ENCODE measurements at places on chromosomes 1 and 21.

DNA sequence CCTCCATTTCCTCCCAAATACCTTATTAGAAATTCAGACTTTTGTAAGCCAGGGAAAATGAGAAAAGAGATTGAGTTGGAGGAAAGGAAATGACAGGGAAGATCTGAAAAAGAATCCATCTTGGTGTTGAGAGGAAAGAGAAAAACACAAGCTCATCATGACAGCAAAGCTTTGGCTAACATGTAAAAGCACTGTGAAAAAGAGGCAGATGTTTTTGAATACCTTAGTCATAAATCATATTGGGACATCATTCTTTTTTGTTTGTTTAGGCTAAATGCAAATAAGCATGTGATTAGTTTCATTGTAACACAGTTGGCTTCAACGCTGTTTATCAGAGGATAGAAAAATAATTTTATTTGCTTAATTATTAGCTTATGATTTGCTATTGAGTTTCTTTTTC lies 64.6 kb downstream of the LHX8 start:
- DNase-seq: no peak

- DNase-seq: peak; percentile 87
These were observed at the start of gene DNALI1 for GRCh38 chr1:37556712-37557196. DNALI1 (plus strand) TSS chr1:37556940; CDS start chr1:37556995, 55 bp downstream.

GRCh38 chr1:197787623-197788536 lies 12.6 kb upstream of the DENND1B start:
- peak; percentile 17 for DNase-seq

GRCh38 chr21:36149788-36150711 lies 6.6 kb upstream of the DOP1B start:
- DNase-seq: peak; percentile 68

GRCh38 chr1:220983877-220984635 lies 104.8 kb downstream of the HLX start:
- no peak for DNase-seq

- DNase-seq: no peak
These were observed 1262.1 kb downstream of the NCAM2 start for GRCh38 chr21:22260274-22260673.

- no peak for DNase-seq
These were observed 571 bp downstream of the MARCKSL1 start for GRCh38 chr1:32335535-32335789.

GRCh38 chr1:33455539-33456501 lies 16.6 kb upstream of the ZSCAN20 start:
- DNase-seq: peak; percentile 61

GRCh38 chr1:65483993-65484754 lies 63.7 kb downstream of the LEPR start:
- DNase-seq: no peak

DNA sequence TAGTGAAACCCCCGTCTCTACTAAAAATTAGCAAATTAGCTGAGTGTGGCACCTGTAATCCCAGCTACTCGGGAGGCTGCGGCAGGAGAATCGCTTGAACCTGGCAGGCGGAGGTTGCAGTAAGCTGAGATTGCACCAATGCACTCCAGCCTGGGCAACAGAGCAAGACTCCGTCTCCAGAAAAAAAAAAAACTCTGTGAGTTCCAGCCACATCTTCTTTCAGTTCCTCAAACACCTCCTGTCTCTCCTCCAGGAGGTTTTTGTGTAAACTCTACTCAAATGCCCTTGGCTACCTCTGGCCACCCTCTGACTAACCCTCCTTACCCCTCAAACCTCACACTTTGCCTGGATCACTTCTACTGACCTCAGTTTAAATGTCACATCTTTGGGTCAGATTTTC lies 38.1 kb downstream of the RCSD1 start:
- DNase-seq: no peak

- no peak for DNase-seq
These were observed 618.0 kb downstream of the NPHP4 start for GRCh38 chr1:5374192-5374591.

DNA sequence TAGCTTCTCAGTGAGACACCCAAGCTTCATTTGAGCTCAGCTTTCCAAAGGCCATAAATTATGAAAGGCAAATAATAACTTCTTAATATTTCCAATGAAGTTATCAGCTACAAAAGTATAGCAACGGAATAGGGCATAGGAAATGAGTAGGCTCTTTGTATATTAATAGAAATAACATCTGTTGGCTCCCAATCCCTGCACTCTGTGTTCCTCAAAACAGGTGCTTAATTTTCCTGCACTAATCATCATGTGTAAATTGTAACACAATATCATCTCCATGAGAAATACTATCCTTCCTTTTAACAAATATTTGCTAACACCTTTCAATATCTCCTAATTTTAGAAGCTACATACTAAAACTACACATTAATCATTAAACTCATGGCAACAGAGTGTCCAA lies 19.2 kb upstream of the IFI44L start:
- DNase-seq: no peak

GRCh38 chr1:19811206-19811851 lies 3.8 kb downstream of the RNF186 start:
- no peak for DNase-seq

DNA sequence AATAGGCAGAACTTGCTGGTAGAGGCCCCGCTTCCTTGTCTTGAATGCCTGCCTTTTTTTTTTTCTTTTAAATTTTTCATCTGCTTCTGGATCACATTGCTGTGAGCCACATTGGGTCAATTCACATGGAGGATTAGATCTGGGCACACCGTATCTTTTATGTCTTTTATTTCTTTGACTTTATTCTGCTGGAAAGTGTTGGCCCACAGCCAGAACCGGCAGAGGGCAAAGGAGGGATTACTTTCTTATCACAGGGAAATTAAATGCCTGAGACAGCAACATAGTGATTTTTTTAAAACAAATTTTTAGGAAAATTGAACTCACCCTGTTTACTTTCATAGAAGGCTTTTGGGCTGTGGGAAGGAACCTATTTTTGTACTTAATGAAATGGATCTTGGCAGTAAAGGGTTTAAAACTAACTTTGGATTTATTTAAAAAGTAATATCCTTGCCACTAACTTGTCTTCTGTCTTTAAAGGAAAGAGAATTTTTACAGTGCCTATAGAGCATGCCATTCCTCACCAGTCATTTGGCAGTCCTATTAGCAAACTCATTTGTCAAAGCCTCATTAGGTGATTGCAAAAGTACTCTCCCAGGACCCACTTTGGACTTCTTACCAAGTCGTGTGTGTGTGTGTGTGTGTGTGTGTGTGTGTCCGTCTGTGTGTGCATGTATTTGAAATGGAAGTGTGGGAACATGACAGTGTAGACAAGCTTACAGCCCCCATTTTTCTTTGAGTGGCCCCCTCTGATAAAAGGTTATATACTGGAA lies 68.4 kb downstream of the ST6GALNAC3 start:
- DNase-seq: no peak

GRCh38 chr21:36701756-36702621 lies 3.1 kb downstream of the SIM2 start:
- DNase-seq: no peak

- DNase-seq: no peak
These were observed 45.1 kb downstream of the ABL2 start for GRCh38 chr1:179184403-179184802.

GRCh38 chr21:14768042-14768441 lies 221.9 kb upstream of the SAMSN1 start:
- no peak for DNase-seq

GRCh38 chr1:110207831-110208230 lies 2.3 kb upstream of the KCNC4 start:
- peak; percentile 67 for DNase-seq

DNA sequence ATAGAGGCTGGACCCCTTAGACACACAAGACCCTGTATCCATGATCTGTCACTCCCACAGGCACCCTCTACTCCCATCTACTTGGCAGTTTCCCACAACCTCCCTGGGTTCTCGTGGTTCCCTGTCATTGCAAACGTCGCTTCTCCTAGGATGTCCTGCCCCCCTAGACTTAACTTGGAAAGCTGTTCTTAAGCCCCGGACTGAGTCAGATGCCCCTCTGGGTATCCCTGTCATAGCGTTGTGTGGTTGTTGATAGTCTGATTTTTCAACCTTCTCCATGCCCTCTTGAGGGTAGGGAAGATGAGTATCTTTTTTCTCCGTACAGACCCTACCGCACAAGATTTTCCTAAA lies 11.8 kb downstream of the RCC1 start:
- no peak for DNase-seq

GRCh38 chr1:47837866-47838561 lies 159.2 kb downstream of the TRABD2B start:
- DNase-seq: no peak

GRCh38 chr1:60571811-60572210 lies 498.2 kb upstream of the C1orf87 start:
- no peak for DNase-seq

GRCh38 chr1:211632117-211632807 lies 43.2 kb downstream of the NEK2 start:
- DNase-seq: no peak

DNA sequence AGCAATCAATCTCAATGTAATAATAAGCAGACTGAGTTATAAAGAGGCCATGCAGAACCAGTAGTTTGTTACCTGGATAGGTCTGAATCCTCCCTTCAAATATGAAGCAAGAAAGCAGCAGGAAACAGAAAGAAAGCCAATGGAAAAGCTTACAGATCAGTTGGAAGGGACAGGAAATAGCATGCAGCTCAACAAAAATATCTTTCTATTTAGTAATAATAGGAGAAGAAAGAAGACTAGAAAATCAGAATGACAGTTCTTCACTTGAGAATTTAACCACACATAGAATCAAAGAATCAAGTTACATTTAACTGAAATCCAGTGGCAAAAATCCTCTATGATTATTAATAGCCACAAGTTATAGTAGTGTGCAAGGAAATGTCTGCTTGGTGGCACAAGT lies 194.4 kb downstream of the EIF4G3 start:
- no peak for DNase-seq

- peak; percentile 40 for DNase-seq
These were observed 7.0 kb downstream of the KRTCAP2 start for GRCh38 chr1:155166051-155166470.

- DNase-seq: peak; percentile 64
These were observed 22.7 kb downstream of the PKNOX1 start for GRCh38 chr21:42997053-42997452.

GRCh38 chr1:174039027-174039426 lies 16.9 kb upstream of the RC3H1 start:
- DNase-seq: no peak

DNA sequence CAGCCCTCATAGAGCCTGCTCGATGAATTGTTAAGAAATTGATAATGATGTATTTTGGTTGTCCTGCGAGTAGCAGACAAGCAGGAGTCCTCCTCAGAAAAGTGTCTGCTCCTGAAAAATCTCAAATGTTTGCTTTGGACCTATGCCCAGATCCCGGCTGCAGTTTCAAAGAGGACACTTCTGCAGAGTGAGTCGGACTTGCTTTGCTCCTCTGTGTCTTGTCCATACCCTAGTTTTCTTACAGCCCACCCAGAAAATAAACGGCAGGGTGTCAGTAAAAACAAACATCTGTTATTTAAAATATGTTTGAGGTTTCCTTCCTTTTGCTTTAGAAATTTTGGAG lies 2.8 kb downstream of the S100A10 start:
- DNase-seq: no peak

GRCh38 chr21:29092102-29092959 lies 18.9 kb upstream of the CCT8 start:
- DNase-seq: no peak

DNA sequence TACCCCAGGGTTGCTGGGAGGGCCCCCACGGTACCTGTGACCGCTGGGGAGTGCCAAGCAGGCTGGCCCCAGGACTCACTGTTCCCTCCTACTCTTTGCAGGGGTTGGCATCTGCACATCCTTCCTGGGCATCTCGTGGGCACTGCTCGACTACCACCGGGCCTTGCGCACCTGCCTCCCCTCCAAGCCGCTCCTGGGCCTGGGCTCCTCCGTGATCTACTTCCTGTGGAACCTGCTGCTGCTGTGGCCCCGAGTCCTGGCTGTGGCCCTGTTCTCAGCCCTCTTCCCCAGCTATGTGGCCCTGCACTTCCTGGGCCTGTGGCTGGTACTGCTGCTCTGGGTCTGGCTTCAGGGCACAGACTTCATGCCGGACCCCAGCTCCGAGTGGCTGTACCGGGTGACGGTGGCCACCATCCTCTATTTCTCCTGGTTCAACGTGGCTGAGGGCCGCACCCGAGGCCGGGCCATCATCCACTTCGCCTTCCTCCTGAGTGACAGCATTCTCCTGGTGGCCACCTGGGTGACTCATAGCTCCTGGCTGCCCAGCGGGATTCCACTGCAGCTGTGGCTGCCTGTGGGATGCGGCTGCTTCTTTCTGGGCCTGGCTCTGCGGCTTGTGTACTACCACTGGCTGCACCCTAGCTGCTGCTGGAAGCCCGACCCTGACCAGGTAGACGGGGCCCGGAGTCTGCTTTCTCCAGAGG lies 6.8 kb downstream of the XKR8 start:
- no peak for DNase-seq

GRCh38 chr1:37237948-37238347 lies 203.6 kb upstream of the GRIK3 start:
- no peak for DNase-seq

DNA sequence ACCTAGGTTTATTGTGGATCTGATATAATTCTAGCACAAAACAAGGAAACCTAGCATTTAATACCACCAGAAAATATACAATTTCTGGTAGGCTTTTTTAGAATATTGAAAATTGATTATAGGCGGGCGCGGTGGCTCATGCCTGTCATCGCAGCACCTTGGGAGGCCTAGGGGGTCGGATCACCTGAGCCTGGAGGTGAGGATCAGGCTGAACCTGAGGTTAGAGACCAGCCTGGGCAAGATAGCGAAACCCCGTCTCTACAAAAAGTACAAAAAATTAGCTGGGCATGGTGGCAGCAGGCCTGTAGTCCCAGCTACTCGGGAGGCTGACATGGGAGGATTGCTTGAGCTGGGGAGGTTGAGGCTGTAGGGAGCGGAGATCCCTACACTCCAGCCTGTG lies 948 bp upstream of the COP1 start:
- DNase-seq: no peak

DNA sequence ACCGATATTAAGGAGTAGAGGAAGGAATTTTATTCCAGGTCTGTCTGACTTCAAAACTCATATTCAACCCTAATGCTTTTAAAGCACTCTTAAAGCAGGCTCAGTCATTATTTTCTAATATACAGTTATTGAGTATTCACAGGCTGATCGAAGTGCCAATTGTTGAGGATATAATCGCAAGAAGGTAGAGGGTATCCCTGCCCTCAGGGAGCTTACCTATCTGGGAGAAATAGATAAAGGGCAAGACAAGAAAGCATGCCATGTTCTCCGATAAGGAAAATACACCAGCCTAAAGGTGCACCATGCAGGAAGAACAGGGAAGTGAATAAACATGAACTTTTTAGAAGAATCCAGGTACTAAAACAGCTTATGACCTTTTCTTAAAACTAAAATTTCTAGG lies 361.2 kb downstream of the SMYD3 start:
- no peak for DNase-seq

DNA sequence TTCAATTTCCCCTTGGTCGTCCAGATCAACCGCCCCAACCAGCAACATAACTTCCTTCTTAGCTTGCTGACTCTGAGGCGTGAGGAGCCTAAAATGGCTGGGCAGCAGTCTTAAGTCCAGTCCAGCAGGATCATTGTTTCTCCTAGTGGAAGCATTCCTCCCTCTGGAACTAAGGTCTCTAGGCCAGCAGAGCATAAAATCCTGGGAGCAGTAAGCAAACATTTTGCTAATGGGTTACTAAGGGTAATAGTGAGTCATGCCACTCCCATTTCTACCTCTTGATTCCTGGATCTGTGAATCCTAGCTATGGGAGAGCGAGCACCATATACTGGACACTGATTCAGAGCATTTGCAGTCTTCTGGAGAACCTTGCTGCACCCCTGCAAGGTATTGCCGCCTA lies 59.9 kb downstream of the ADSS2 start:
- no peak for DNase-seq
